ENCODE measurements at places on chromosomes 5 and 9. TPM values are rescaled to one million over a fixed set of nuclear protein-coding genes. Genes with fewer than 3 reads are reported as not detected.

DNA sequence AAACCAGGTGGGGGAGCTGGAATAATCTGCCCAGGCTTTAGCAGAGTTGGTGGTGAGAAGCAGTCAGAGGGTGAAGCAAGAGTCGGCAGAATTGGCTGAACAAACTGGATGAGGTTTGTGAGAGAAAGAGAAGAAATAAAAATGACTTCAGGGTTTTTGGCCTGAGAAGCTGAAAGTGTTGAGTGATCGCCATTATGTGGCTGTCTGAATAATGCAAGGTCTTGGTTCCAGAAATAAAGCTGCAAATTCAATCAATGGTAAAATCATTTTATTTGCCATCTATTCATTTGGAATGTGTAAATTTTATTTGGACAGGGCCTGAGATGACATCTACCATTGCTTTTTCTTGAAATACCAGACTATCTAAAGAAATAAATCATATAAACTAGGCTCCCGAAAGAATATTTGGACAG, 50.4 kb upstream of the DAB2 start:
- DNase-seq = no peak

- DNase-seq = no peak
Observed at GRCh38 chr9:123927625-123928532, 2.0 kb downstream of the DENND1A start.

DNA sequence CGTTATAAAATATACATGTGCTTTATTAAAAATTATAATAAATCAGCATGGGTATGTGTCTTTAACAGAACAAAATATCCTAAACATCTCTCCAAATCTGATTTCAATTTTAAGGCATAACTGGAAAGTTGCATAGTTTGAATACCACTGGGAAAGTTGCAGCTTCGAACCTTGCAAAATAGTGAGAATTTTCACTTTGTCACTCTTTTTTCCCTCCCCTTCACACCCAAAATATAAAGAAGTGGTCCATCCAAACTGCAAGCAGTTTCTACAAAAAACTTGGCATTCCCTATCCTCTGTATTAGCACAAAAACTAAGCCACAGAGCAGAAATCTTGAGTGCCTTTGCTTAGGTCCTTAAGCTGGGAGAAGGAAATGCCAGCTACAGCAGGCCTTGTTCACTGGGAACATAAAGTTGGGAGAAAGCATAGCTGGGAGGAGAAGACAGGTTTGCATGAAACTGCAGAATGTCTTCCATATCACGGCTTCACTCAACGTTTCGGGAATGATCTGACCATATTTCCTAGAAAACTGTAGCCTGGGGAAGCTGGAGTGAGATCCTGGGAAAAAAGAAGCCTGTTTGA, 400.3 kb downstream of the EBF1 start:
- DNase-seq = no peak

- DNase-seq = no peak
Observed at GRCh38 chr9:16775330-16775729, 95.1 kb downstream of the BNC2 start.

Gene BRD3
- total RNA-seq = 83.7 TPM

Gene CCDC192
- 2.1 TPM for total RNA-seq

DNA sequence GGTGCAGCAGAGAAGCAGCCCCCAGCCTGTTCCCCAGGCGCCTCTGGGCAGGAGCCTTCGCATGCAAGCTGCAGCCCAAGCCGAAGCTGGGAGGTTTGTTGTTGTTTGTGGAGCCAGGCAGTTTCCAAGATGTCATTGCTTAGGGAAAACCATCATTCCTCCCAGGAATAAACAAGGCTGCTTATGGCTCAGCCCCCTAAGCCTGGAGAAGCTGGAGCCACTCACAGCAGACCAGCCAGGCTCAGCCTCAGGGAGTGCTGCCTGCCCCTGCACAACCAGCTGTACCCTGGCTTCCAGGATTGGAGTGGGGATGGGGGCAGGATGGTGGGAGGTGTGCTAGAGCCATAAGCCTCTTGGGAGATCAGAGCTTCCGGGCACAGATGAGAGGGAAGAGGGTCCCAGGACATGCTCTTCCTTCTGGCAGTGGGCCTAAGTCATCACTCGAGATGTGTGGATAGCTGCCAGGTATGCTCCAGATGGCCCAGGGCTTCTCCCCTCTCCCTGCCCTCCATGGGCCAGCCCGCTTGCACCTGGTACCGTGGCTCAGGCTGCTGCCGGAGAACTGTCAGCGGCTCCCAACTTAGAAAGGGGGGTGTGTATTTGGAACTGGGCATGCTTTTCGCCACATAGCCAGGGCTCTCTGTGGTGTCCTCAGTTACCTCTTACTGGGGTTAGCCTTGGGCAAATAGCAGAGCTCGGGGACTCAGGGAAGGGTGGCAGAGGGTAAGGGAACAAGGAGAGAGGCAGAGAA, 105.2 kb downstream of the RGS3 start:
- no peak for DNase-seq

DNA sequence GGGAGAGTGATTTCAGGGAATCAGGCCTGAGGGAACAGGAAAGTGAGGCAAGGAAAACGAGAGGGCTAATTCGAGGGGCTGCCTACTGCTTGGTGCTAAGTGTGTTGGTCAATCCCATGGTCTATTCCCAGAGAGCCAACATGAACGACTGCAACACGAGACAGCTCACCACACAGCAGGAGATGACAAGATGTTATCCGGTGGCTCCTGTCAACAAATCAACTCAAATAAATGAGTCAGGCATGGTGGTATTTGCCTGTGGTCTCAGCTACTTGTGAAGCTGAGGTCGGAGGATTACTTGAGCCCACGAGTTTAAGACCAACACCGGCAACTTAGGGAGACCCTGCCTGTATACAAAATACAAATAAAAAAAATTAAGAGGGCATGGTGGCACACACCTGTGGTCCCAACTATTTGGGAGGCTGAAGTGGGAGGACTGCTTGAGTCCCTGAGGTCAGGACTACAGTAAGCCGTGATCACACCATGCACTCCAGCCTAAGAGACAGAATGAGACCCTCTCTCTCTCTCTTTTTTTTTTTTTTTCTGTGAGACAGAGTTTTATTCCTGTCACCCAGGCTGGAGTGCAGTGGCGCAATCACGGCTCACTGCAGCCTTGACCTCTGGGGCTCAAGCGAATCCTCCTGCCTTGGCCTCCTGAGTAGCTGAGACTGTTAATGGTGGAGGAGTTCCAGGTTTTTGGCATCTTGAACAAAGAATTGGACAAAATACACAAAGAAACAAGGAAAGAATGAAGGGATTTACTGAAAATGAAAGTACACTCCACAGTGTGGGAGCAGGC, 9.0 kb upstream of the FAF2 start:
- no peak for DNase-seq

Gene ITGA2
- 4.1 TPM for total RNA-seq

Gene GCNT4
- 1.8 TPM for total RNA-seq

GRCh38 chr5:153456354-153456753, 34.1 kb upstream of the GRIA1 start:
- no peak for DNase-seq

GRCh38 chr5:92051741-92052140, 668.6 kb upstream of the ARRDC3 start:
- DNase-seq = no peak

- DNase-seq = no peak
Observed at GRCh38 chr9:101585740-101586139, 9.0 kb downstream of the PPP3R2 start.

DNA sequence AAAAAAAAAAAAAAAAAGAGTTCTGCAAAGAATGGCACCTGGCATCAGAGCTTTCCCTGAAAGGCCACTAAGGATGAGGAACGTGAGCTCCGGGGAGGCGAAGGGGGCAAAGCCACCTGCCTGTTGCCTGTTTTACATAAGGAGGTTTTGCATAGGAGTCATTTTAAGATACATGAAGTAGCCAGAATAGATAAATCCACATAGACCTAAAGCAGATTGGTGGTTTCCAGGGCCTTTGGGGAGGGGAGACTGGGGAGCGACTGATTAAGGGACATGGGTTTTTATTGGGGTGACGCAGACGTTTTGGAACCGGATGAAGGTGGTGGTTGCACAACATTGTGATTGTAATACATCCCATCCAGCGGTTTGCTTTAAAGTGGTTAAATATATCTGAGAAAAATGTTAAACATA, 7.1 kb downstream of the NEK6 start:
- no peak for DNase-seq

DNA sequence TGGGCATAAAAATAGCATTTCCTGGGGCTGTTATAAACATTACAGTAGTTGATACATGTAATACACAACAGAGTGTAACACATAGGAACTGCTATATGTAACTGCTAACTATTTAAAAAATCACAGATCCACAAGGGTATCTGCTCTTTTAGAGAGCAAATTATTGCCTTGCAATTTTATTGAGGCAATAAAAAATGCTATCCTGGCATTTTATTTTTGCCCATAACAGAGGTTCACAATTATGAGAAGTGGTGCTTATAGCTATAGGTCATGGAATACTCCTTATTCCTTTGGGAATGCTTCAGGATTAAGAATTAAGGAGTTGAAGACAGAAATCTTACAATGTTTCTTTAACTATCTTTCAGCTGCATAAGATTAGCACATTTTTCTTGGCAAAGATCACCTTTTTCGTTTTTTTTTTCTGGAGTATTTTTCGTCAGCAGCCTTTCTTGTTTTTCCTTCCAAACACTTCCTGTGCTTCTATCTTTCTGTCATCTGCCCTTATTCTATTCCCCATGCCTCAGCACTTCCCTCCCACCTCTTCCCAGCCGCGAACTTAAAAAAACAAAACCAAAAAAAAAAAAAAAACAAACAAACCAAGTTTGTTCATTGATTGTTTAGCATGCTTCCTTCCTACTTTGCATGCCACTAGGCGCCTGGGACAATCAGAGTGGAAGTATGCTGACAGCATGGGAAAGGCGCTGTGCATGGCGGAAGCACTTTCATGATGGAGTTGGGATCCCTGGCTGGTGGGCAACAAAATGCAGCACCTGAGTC, 264.2 kb downstream of the MAST4 start:
- no peak for DNase-seq

- DNase-seq = peak; percentile 53
Observed at GRCh38 chr5:168047043-168047668, 244.3 kb upstream of the WWC1 start.

Gene TICAM2
- total RNA-seq = 1.6 TPM

DNA sequence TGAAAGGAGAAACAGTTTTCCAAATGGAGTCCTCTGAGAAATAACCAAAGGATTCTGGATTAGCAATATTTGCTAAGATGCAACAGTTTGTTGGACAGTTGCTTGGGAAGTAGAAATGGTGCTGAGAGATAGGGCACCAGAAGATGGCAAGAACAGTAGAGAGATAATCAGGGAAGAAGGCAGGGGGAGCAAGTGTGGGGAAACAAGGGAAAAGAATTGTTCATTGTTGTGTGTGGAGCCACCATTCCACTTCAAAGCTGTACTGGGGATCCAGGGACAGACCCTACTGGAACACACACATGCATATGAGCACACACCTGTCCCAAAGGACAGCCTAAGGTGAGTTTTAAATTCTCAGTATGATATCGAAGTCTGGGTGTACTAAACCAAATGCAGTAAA, 152.5 kb downstream of the ZNF608 start:
- no peak for DNase-seq

Gene GFRA3
- total RNA-seq = 0.27 TPM

Gene WNK2
- 66.0 TPM for total RNA-seq

DNA sequence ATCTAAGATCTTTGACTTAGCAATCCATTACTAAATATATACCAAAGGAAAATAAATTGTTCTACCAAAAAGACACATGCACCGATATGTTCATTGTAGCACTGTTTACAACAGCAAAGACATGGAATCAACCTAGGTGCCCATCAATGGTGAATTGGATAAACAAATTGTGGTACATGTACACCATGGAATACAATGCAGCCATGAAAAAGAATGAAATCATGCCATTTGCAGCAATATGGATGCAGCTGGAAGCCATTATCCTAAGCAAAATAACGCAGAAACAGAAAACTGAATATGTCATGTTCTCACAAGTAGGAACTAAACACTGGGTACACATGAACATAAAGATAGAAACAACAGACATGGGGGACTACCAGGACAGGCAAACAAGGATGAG, 589.5 kb downstream of the IRX1 start:
- DNase-seq = no peak

DNA sequence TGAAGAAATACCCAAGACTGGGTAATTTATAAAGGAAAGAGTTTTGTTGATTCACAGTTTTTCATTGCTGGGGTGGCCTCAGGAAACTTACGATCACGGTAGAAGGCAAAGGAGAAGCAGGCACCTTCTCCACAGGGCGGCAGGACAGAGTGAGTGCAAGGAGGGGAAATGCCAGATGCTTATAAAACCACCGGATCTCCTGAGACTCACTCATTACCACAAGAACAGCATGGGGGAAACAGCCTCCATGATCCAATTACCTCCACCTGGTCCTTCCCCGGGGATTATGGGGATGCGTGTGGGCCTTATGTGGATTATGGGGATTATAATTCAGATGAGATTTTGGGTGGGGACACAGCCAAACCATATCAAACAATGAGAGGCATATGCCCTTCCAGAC, 18.5 kb upstream of the RORB start:
- no peak for DNase-seq

Measured in mesothelial cell of epicardium (in vitro differentiated cells).